ENCODE measurements at places on chromosomes 12 and 14. TPM values are rescaled to one million over a fixed set of nuclear protein-coding genes. Genes with fewer than 3 reads are reported as not detected.

CFAP54 gene
- total RNA-seq: 21.2 TPM

SOS2 gene
- 68.7 TPM for total RNA-seq

ERBB3 gene
- total RNA-seq: 4.7 TPM

GARIN6 gene
- not detected for total RNA-seq

TAS2R14 gene
- 23.5 TPM for total RNA-seq

LAG3 gene
- 0.36 TPM for total RNA-seq

- no peak for DNase-seq
Measured at GRCh38 chr12:40001406-40001805, 104.5 kb downstream of the SLC2A13 start.

GRCh38 chr14:86774916-86775315, 1218.1 kb downstream of the GALC start:
- no peak for DNase-seq

GRCh38 chr14:50736932-50737419, 68.9 kb upstream of the SAV1 start:
- DNase-seq: no peak

DNA sequence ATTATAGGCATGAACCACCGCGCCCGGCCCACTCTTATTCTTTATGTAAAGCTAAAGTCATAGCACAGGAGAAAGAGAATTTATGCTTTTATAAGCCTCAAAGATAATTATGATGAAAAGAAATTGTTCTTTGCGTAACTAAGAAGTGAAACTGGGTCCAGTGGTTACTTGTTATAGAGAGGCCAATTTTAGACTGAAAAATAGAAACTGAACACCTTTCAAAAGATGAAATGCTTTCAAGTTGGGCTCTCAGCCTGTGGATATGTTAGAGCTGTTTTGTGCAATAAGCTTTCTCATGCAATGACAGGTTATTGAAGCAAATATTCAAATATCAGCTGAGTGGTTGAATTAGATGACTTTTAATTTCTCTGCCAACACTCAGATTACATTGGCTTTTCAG, 7.9 kb downstream of the TMEM253 start:
- no peak for DNase-seq

DNA sequence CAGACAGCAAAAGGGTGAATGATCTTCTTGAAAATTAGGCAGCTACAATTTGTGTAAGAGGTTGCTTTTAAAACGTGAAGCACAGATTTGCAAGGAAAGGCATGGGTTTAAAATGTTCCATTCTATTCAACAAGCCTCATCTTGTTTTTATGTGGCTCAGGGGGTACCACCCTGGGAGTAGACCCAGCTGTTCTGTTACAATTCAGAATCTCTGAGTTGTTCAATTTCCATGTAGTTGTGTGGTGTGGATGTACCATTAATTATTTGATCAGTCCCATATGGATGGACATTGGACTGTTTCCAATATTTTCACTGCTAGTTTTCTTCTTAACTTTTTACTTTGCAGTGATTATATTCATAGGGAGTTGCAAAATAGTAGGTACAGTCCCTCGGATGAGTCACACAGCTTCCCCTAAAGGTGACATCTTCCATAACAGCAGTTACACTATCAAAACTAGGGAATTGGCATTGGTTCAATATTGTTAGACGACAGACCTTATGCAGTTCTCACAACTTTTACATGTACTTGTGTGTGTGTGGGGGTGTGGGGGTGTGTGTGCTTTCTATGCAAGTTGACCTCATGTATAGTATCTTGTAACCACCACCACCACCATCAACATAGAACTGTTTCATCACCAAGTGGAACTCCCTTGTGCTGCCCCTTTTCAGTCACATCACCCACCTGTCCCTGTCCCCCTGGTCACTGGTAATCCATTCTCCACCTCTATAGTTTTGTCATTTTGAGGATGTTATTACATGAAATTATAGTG, 59.0 kb upstream of the CAPRIN2 start:
- no peak for DNase-seq

DNA sequence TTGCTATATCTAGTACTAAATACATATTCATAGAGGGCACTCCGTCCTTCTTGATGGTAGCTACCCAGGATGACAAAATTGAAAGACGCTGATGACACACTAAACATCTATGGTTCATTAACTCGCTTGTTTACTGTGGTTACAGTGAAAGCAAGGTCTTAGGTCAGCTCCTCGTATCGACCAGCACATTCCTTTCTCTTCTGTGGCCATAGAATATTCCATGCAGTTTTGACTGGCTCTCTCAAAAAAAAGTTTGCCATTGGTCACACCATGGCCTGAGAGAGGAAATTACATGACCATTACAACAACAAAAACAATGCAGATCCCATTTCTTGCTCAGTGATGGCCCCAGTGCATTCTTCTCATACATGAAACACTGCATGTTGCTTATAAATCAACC, 411.4 kb upstream of the SOX5 start:
- DNase-seq: no peak

GRCh38 chr14:59344691-59345455, 120.3 kb downstream of the GPR135 start:
- no peak for DNase-seq

DNA sequence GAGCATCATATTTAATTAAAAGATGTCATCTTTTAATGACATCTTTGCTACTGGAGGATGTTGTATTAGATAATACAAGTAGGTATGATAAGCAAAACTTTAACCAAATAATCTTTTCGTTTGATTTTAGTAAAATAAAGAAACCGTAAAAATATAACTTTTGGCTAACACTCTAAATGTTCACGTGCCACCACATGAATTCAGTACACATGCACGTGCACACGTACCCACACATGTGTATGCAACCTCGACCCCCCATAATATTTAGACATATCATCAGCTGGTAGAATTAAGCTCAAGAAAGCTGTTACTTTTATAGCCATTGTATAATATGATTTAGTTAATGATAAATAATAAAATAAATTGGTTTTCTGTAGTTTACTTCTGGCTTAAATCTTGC, 566.6 kb upstream of the FBXO33 start:
- DNase-seq: no peak

DNA sequence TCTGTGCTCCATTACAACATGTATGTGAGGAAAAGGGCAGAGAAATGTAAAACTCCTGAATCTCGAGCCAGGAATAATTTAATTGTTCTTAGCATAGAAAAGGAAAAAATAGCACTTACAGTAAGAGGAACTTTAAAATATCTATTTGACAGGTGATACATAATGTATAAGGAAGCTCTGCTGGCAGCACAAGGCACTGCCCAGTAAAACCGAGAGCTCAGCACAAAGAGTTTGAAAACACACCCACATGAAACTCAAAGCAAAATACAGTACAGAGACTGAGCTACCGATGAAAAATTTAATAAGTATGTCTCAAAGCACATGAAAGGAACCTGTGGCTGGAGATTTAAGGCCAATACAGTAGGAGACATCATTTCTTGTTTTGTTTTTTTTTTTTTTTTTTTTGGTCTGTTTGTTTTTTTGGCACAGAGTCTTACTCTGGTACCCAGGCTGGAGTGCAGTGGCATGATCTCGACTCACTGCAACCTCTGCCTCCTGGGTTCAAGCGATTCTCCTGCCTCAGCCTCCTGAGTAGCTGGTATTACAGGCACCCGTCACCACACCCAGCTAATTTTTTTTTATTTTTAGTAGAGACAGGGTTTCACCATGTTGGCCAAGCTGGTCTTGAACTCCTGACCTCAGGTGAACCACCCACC, 19.2 kb downstream of the CLIP1 start:
- no peak for DNase-seq

DNA sequence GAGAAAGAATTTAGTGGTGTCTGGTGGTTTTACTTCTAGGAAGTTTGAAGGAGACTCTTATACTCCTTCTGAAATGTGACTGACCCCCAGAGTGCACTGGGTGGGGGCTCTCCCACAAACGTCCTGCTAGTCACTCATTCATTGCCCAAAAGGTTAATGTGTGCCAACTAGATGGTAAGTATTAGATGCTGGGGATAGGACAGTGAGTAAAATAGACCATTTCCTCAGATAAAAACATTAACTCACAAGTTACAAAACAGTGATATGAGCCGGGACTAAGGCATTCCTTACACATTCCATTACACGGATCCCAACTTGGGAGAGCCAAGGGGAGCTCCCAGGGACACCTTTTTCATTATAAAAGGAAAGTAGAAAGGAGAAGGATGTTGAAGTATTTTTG, 185.1 kb downstream of the ATXN7L3B start:
- DNase-seq: no peak

DNA sequence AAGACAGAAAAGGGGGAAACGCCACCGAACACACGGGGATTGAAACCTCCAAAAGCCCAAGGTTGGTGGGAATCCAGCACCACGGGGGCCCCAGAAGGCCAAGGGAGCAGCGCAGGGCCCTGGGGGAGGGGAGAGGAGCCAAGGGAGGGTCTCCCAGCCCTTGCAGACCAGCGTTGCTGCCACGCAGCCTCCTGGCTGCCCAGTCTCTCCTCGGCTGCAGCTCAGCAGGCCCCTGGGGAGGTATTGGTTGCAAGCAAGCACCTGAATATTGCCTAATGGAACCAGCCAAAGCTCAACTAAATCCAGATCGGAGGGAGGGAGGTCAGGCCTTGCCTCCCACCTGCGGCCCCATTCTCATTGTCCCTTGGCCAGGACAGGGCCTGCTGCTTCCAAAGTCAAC, 15.8 kb downstream of the TMEM229B start:
- no peak for DNase-seq

- no peak for DNase-seq
Measured at GRCh38 chr12:54431911-54432814, 13.1 kb upstream of the ITGA5 start.

DNA sequence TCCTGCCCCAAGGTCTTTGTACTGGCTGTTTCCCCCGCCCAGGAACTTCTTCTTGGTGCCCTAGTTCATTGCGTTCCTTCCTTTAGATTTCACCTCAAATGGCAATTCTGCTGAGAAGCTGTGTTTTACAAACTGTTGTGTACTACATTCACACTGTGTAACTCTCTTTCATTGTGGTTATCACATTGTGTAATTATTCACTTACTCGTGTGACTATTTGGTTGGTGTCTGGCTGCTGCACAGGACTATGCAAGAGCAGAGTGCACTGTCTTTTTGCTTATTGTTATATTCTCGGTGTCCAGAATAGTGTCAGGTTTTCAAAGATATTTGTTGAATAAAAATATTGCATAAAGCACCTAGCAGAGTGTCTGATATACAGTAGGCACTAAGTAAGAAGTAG, 177.2 kb upstream of the PRICKLE1 start:
- DNase-seq: no peak

DNA sequence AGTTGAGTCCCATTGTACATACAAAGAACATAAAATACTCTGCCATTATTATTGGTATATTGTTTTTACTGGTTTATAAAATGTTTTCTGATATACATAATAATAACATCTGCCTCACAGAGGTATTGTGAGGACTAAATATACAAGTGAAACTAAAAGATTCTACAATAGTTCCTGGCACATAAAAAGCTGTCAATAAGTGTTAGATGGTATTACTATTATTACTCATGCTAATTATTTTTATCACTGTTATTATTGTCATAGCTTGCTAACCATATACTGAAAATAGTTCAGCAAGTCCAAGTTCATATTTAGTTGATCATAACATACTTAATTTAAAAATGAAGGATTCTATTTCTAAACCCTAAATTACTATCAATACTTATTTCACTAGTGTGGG, 34.4 kb downstream of the BTG1 start:
- DNase-seq: no peak

- DNase-seq: no peak
Measured at GRCh38 chr12:11706509-11707379, 57.3 kb downstream of the ETV6 start.

DNA sequence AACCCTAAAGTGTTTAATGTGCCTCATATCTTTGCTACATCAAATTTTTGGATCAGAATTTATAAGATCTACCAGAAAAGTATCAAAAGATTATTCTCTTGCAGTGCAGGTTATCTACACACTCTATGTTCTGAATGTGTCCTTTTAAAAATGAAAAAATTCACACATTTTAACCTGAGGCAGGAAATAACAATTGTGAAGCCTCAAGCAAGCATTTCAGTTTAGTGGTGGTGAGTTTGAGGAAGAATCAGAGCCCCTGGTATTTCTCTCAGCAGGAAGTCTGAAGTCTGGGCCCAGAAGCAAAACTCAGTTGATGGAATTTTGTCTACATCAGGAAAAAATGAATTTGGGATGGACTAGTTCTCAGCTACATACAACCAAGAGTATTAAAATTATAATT, 137.0 kb upstream of the PZP start:
- DNase-seq: no peak

DNA sequence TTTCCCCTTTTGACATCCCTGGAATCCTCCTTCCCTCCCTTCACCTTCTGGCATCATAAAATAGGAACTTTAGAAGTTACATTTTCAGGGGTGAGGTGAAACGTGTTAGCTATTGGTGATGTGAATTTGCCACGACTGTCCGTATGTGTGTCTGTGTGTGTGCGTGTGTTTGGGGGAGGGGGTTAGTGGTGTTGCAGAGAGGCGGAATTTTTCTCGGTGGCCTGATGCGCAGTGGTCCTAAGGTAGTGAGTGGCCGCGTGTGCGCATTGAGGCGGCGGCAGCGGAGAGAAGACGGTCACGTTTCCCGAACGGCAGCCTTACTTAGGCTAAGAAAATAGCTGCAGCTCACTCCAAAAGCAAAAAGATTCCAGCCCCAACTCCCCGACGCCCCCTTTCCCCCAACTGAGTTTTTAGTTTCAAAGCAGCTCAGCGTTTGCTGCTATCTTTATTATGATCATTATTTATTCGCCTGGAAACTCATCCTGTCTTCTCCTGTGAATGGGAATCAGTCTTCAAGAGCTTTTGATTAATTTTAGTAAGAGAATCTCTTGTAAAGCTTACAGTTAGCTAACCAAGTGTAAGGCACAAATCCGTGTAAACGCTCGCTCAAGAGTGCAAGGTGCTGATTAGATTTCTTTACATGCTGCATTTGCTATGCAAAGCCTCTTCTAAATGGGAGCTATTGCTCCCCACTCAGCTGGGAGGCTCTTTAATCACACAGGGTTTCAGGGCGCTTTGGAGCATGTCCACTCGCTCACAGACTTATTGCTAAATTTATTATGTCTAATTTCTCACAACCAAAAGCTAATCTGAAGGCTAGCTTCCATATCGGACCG, 4.7 kb downstream of the FLRT2 start:
- no peak for DNase-seq

- DNase-seq: no peak
Measured at GRCh38 chr12:94969424-94969823, 34.1 kb downstream of the NDUFA12 start.

- no peak for DNase-seq
Measured at GRCh38 chr12:48018618-48018995, 14.3 kb upstream of the COL2A1 start.

DNA sequence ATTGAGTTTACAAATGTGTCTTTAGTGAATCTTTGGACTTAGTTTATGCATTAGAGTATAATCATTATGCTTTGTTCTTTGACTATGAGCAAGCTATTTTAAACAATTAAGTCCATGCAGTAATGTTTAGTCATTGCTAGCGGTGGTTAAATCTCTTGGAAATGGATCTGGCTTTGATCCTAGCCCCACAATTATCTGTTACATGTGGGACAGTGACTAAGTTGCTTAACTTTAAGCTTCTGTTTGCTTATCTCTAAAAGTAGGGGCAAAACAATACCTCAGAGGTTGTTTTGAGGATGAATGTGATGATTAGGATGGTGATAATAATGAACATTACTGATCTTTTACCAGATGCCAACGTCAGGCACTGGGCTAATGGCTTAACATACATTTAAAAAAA, 124.2 kb downstream of the NPAS3 start:
- DNase-seq: no peak
